Ecto neural progenitor cell (in vitro differentiated cells): ENCODE measurements at places on chromosomes 12 and 14.

- no peak for DNase-seq
Observed at GRCh38 chr14:53596853-53597525, 359.6 kb downstream of the BMP4 start.

DNA sequence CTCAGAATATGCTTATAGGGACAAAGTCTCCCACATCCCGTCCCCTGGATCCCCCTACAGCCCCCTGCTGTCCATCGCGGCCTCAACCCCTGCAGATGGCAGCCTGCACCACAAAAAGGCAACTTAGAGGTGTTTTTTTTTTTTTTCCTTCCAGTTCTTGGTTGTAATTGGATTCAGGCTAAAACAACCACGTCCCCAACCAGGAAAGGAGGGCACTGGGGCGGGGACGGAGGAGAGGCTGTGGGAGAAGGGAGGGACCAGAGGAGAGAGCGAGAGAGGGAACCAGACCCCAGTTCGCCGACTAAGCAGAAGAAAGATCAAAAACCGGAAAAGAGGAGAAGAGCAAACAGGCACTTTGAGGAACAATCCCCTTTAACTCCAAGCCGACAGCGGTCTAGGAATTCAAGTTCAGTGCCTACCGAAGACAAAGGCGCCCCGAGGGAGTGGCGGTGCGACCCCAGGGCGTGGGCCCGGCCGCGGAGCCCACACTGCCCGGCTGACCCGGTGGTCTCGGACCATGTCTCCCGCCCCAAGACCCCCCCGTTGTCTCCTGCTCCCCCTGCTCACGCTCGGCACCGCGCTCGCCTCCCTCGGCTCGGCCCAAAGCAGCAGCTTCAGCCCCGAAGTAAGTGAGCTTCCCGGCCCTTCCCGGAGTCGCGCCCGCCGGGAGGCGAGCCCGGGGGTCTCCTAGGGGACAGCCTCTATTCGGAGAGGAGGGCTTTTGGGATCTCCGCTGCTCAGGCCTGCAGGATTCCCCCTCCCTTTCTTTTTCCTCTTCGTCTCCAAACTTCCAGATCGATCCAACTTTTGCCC lies at the start of gene MMP14:
TSS of gene MMP14 (plus strand) at position 285 of the 813 bp plus-strand sequence. CDS start at position 518, 233 bp downstream.
- DNase-seq: no peak

GRCh38 chr14:78704965-78705364 lies 534.8 kb downstream of the NRXN3 start:
- no peak for DNase-seq

DNA sequence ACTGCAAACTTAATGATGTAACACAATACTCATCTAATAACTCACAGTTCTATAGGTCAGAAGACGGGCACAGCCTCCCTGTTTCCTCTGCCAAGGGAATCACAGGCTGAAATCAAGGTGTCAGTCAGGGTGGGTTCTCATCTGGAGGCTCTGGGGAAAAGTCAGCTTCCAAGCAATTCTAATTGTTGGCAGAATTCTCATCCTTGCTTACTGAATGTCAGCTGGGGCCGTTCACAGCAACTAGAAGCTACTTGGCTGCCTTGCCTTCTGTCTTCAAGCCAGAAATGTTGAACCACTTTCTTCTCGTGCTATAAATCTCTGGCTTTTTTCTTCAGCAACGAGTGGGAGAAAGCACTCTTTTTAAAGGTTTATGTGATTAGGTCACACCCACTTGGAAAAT lies 80.1 kb upstream of the PDZRN4 start:
- DNase-seq: no peak

- DNase-seq: no peak
Observed at GRCh38 chr12:112196196-112196875, 71.0 kb downstream of the TRAFD1 start.
